ENCODE measurements at places on chromosomes 7 and 10. TPM values are rescaled to one million over a fixed set of nuclear protein-coding genes. Genes with fewer than 3 reads are reported as not detected.

The PPP1R17 gene
- not detected for total RNA-seq

The HOXA9 gene
- total RNA-seq: not detected

The VDAC2 gene
- 225 TPM for total RNA-seq

The MBL2 gene
- total RNA-seq: not detected

The FGFR2 gene
- 20.2 TPM for total RNA-seq

The MMP21 gene
- not detected for total RNA-seq

The UPK3BL2 gene
- 2.4 TPM for total RNA-seq

The TRPV5 gene
- not detected for total RNA-seq

The PLAC9 gene
- total RNA-seq: not detected
